ENCODE measurements at places on chromosomes 16 and 17. TPM values are rescaled to one million over a fixed set of nuclear protein-coding genes. Genes with fewer than 3 reads are reported as not detected.

The DOC2B gene
- 12.2 TPM for total RNA-seq

The KRTAP3-1 gene
- not detected for total RNA-seq

The SMPD3 gene
- total RNA-seq = 3.8 TPM

DNA sequence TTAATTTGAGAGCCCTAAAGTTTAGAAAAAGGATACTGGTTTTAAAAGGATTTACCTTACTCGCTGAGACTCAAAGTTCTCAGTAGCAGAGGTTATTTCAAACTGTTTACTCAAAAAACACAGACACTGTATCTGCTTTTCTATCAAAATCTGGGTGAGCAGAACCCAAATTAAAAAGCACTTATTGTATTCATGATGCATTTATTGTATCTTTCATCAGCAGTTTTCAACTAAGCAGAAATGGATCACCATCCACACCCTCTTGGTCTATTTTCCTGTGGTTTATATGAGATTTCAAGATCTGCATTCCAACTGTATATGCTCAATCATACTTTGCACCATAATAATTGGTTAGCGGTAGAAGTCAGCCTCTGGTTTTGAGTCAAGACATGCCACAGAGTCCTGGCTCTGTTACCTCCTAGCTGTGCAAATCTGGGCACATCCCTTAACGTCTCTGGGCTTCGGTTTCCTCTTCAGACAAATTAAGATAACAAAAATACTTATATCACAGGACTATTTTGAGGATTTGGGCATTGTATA is 109.5 kb downstream of the ASIC2 start:
- no peak for DNase-seq
- H3K27ac ChIP-seq = no peak overlapping the region
- no peak overlapping the region for H3K4me3 ChIP-seq
- H3K36me3 ChIP-seq = no peaks in the 10 kb centered on the region
- H3K4me1 ChIP-seq = no peaks in the 10 kb centered on the region

GRCh38 chr17:17749921-17750320 is 68.7 kb downstream of the RAI1 start:
- peak overlapping the region; percentile 89 for H3K27ac ChIP-seq
- no peaks in the 10 kb centered on the region for H3K27me3 ChIP-seq
- peaks cover 5% of the 10 kb centered on the region for H3K36me3 ChIP-seq

DNA sequence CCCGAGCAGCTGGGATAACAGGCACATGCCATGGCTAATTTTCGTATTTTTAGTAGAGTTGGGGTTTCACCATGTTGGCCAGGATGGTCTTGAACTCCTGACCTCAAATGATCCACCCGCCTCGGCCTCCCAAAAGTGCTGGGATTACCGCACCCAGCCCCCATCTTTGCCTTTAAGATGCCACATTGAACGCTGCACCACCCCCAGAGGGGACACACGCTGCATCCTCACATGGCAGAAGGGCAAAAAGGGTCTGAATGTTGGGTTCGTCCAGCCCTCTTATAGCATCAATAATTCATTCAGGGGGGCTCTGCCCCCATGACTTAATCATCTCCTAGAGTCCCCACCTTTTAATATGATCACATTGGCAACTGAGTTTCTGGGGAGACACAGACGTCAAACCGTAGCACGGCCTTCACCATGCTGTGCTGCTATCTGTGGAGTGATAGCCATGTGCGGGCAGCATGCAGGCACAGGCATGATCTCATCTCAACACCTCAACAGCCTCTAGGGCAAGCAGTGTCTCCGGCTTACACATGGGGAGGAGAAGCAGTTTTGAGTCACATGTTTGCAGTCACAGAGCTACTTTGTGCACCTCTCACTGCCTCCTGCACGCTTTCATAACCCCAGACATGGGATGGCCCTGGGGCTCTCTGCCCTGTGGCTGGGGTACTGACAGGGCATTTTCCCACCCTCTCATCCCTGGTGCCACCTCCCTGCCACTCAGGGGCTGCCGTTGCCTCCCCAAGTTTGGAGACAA is 30.0 kb downstream of the IL21R start:
- H3K4me3 ChIP-seq = no peak overlapping the region
- H3K4me1 ChIP-seq = peaks cover 68% of the 10 kb centered on the region
- no peaks in the 10 kb centered on the region for H3K27me3 ChIP-seq
- H3K36me3 ChIP-seq = peaks cover 49% of the 10 kb centered on the region
- peak; percentile 34 for DNase-seq
- H3K27ac ChIP-seq = no peak overlapping the region

GRCh38 chr17:5610956-5611355 is 26.6 kb upstream of the NLRP1 start:
- H3K36me3 ChIP-seq = no peaks in the 10 kb centered on the region
- H3K4me3 ChIP-seq = no peak overlapping the region
- peaks cover 8% of the 10 kb centered on the region for H3K27me3 ChIP-seq
- peaks cover 23% of the 10 kb centered on the region for H3K4me1 ChIP-seq

Measured in spleen (tissue), 13 donors.